ENCODE measurements at places on chromosomes 7 and 10.

DNA sequence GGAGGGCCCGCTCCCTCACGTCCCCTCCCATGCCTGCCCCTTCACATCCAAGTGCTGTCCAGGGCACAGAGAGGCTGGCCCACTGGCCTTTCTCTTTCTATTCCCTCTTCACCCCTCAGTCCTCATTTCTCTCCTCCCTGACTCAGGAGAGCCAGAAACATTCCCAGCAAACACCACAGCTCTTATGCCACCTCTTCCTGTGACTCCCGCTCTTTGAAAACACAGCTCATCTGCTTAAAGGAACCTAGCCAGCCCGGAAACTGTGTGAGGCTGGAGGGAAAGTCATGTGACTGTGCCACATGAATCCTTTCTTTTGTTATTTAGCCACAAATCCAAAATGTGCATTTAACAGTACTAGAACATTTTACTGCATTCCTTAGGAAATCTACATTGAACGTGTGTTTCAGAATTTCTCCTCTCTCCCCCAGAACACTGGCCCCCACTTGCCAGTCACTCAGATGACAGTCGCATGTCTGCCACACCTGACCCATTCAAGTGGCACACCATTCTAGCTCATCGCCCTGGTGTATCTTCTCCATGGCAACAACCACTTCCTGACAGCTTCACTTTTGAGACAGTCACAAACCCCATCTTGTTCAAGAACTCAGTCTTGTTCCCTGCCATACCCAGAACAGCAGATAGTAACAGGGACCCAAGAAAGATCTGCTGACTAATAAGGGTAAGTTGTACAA lies 42.8 kb downstream of the GRB10 start:
- peak; percentile 35 for DNase-seq

DNA sequence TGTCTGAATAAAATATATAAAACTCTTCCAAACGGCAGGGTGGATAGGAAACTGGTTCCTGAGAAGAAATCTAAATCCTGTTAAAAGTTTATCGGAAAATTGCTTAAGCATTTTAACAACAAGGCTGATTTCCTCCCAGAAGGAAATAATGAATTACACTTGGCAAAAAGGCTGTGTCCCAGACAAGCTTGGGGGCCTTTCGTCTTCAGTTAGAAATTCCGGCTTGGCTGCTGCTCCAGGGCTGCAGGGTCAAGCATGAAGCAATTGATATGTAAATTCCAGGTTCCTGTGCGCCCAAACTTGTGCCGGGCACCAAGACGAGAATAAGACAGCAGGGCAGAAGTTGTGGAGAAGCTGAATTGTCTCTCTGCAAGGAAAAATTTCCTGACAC lies 38.0 kb upstream of the LBX1 start:
- DNase-seq, result no peak

GRCh38 chr7:66206119-66206933 lies 1.2 kb downstream of the TPST1 start:
- DNase-seq, result peak; percentile 47

DNA sequence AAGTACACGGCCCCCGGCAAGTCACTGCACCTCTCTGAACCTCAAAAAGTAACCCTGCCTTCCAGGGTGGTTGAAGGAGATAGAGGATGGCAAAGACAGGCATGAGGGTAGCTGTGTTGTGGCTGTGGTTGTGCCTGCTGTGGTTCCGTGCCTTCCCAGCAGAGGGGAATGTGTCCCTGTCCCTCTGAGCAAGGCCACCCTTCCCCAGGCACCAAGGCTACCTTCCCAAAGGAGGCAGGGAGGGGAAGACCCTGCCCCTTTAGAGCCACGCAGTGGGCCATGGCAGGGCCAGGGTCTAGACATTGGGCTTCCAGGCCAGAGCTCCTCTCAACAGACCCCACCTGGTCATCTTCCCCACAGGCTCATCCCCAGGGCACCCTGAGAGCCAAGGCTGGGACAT lies 18.8 kb downstream of the CRHR2 start:
- DNase-seq, result no peak

DNA sequence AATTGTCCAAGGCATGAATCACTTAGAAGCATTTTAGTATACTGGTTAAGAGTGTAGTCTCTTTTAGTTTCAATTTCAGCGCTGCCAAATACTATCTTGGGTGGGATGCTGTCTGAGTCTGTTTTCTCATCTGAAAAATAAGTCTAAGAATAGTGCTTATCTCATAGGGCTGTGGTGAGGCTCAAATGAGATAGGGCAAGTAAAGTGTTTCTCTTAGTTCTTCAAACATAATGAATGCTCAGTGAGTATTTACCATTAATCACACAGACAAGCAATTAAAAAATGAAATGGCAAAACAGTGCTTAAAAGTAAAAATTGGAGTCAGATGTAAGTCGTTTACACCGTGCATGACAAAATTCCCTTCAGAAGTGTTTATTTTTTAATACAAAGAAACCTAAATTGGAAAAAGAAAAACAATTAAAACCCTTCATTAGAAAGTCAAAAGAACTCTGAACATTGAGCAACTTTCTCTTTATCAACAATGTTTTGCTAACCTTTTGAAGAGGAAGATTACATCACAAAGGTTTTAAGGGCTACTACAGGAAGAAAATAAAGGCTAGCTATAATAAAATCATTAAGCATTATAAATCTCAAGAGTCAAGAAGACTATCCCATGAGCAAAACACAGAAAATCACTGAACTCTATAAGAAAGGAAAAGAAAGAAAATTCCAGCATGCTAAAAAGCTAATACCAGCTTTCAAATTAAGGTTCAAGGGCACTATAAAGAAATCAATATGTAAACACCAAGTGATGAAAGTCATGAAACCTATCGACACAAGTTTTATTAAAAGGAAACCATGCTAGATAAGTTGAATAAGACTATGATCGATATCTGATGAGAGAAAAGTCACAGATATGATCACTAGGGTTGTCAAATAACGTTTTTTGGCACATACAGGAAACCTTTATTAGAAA lies 45.6 kb upstream of the C1GALT1 start:
- DNase-seq, result peak; percentile 7

DNA sequence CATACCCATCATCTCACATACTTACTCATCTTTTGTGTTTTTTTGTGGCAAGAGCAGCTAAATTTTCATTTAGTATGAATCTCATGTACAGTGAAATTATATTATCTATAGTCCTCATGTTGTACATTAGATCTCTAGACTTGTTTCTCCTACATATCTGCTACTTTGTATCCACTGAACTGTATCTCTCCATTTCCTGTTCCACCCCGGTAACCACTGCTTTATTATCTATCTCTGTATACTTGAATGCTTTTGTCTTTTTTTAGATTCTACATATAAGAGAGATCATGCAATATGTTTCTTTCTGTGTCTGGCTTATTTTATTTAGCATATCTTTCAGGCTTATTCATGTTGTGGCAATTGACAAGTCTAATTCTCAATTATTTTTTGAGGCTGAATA lies 125.1 kb downstream of the ANKRD7 start:
- DNase-seq, result no peak

GRCh38 chr7:112431803-112432202 lies 18.5 kb upstream of the IFRD1 start:
- peak; percentile 26 for DNase-seq

GRCh38 chr10:78410046-78410965 lies 376.6 kb downstream of the RPS24 start:
- DNase-seq, result no peak

- DNase-seq, result peak; percentile 19
Measured at GRCh38 chr10:17077346-17077781, 52.2 kb downstream of the CUBN start.

- DNase-seq, result no peak
Measured at GRCh38 chr7:1108264-1108920, 20.5 kb downstream of the GPER1 start.

DNA sequence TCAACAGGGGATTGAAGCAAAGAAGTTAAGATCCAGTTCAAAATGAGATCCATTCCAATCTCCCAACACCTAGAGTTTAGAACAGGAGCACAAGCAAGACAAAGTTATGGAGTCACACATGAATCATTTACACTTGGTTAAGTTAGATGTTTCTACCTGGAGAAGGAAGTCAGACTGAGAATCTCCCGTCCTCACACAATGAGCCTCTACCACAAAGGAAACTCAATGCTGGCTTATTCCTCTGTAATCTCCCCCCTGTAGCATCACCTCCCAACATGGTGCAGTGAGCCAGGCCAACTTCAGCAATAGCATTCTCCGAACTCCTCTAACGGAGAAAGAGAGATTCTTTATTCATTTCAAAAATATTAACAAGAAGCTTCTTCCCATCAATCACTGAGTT lies 82.2 kb downstream of the ELMO1 start:
- no peak for DNase-seq

GRCh38 chr7:27739301-27739908 lies 557 bp upstream of the TAX1BP1 start:
- peak; percentile 10 for DNase-seq

DNA sequence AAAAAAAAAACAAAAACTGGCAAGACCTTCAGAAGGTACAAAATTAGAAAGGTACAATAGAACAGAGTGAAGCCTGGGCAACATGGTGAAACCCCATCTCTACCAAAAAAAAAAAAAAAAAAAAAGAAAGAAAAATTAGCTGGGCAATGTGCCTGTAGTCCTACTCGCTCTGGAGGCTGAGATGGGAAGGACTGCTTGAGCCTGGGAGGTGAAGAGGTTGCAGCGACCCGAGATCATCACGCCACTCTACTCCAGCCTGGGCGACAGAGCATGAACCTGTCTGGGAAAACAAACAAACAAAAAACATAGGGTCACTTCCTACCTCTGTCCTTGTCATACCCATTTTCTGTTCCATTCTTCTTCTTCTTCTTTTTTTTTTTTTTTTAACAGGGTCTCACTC lies 45.6 kb upstream of the DLG5 start:
- no peak for DNase-seq

- DNase-seq, result no peak
Measured at GRCh38 chr10:73210395-73211105, 36.5 kb downstream of the DNAJC9 start.

- DNase-seq, result peak; percentile 25
Measured at GRCh38 chr10:118873091-118873737, 118.4 kb upstream of the CACUL1 start.

DNA sequence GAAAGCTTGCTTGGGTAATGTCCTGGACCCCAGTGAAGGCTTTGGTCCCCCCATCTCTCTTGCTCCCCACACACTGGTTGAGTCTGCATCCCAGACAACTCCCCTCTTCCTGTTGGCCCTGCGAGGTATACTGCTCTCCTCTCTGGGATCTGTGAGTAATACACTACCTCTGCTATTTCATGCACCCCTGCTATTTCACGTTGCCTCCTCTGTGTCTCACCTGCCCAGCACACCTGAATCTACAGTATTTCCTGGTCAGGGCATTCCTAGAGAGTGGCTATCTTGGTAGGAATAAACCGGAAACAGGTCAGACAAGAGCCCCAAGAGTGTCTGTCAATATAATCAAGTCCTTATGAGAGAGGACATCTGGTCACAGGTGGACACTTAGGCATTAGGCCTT lies 114.3 kb upstream of the ODAD2 start:
- DNase-seq, result no peak

DNA sequence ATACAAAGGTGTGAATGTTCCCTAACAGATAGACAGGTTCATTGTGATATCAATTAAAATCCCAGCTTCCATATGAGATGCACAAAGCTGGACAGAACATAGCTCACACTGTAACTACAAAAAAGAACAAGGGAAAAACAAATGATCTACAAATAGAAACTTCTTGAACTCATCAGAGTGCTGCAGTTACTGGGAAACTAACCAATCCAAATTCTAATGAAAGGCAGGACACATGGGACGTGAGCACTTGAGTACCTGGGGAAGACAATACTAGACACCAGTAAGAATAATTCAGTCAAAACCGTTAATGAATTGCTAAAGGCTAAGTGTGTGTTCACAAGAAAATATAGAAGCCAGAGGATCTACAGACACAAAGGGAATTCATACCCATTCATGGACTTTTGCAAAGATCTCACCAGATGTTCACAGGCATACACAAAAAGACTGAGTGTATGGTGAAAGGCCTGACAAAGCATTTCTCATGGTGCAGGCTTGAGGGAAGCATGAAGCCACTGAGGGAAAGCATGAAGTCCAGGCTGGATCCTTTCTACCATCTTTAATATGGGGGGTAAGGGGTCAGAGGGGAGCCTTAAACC lies 7.8 kb upstream of the GPR22 start:
- DNase-seq, result no peak

GRCh38 chr7:353746-354325 lies 63.9 kb downstream of the FOXL3 start:
- peak; percentile 66 for DNase-seq

- DNase-seq, result no peak
Measured at GRCh38 chr10:76463111-76463510, 1031.7 kb downstream of the LRMDA start.

DNA sequence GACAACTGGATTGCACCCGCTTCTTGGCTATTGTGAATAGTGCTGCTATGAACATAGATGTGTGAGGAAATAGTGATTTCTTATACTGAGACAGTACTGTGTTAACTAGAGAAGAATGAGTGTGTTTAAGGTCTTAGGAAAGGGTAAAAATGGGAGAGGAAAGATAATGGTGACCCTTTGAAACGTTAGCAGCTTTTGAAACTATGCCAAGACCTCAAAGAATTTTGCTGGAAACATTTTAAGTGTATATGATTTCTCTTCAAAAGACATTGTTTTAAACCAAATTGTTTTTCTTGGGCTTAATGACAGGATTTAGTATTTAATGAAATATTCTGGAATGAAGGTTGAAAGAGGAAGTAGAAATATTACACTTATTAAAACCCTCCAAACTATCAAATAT lies 100.8 kb upstream of the ARHGAP21 start:
- peak; percentile 13 for DNase-seq

DNA sequence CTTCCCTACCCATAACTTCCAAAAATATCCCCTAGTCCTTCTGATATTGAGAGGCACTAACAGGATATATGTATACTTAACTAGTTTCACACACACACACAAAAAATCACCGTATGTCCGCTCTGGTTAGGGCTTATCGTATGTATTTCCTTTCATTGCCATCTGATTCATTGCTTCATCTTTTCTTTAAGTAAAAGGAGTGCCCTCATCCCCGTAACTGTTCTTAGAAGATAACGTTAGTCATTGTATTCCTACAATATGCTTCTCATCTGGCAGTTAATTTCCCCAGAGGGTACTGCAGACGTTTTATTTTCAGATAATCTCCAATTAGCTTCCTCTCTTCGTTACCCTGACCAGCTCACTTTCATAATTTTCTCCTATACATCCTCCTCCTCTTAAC lies 37.3 kb downstream of the NRCAM start:
- no peak for DNase-seq

Data from EH (cell line).